ENCODE measurements at places on chromosomes 6 and 20.

- DNase-seq, result peak; percentile 65
Measured at GRCh38 chr6:53179961-53180651, 31.5 kb upstream of the GCM1 start.

GRCh38 chr6:150406948-150407347, 38.1 kb downstream of the IYD start:
- no peak for DNase-seq

DNA sequence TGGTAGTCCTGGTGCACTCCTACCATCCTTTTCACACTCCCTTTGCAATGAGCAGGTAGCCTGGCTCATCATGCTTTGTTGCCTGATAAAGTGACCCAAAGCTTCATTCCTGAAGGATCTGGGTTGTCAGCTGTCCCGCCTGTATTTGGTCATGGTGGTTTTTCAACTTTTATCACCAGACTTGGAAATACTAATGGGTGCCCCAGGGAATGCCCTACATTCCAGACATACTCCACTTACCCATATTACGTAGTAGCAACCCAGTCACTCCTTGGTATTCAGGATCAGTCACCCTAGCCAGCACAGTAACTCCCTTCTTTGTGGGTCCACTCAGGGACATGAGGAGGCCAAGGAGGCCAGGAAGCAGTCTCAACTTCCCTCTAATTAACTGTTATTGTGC, 199.2 kb downstream of the MAFB start:
- no peak for DNase-seq

GRCh38 chr6:31162463-31163165, 4.2 kb downstream of the TCF19 start:
- no peak for DNase-seq

DNA sequence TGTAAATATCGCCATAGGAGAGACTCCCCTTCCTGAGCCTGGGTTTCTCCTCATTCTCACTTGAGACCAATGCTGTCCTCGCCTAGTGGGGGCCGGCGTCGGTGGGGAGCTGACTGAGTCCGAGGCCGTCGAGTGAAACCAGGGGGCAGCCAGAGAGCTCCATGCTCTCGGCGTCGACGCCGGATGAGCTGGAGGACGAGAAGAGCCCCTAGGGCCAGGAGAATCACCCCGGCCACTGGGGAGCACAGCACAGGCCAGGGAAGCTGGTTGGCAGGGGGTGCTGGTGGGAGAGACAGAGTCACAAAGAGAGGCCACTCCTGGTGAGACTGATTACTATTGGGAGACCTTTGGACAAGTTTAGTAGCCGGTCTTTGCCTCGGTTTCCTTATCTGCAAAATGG, 6.4 kb upstream of the GPSM3 start:
- no peak for DNase-seq

GRCh38 chr20:24439737-24440387, 29.6 kb upstream of the SYNDIG1 start:
- no peak for DNase-seq

DNA sequence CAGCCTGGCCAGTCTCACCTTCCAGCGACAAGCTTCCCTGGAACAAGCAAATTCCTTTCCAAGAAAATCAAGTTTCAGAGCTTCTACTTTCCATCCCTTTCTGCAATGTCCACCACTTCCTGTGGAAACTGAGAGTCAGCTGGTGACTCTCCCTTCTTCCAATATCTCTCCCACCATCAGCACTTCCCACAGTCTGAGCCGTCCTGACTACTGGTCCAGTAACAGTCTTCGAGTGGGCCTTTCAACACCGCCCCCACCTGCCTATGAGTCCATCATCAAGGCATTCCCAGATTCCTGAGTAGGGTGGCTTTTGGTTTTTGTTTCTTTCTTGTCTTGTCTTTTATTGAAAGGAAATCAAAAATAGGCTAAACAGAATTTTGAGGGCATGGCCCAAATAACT, 24.3 kb downstream of the MYCT1 start:
- no peak for DNase-seq

Measured in CD4-positive, alpha-beta T cell treated with Interleukin-15 for 1 hour (primary cell).